ENCODE measurements at places on chromosomes 1 and 21.

DNA sequence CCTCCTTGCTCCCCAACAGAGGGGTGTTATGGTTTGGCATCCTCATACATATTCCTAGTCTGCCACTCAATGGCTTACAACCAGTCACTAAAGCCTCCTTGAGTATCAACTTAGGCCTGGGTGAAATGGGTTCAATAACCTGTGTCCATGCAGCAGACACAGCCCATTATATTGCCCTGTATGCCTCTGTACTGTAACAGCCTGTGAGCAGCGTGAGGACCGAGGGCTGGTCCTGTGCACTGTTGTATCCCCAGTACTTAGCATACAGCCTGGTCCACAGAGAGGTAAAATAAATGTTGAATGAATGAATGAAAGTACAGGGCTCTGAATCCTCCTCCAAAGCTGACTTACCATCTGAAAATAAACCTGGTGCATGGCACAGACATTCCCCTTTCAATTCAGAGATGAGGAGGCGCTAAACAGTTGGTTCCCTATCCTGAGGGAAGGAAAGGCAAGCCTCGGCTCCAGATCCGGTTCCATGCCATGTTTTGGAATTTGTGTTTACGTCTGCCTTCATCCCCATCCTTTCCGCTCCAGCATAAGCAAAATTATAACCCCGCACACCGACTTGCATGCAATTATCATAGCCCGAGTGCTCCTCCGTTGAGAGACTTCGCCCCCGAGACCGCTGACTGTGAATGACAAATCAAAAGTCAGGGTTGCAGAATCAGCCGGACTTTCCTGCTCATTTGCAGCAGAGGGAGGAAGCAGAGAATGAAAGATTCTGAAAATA, 45.0 kb upstream of the DNAJC6 start:
- peak; percentile 25 for DNase-seq

DNA sequence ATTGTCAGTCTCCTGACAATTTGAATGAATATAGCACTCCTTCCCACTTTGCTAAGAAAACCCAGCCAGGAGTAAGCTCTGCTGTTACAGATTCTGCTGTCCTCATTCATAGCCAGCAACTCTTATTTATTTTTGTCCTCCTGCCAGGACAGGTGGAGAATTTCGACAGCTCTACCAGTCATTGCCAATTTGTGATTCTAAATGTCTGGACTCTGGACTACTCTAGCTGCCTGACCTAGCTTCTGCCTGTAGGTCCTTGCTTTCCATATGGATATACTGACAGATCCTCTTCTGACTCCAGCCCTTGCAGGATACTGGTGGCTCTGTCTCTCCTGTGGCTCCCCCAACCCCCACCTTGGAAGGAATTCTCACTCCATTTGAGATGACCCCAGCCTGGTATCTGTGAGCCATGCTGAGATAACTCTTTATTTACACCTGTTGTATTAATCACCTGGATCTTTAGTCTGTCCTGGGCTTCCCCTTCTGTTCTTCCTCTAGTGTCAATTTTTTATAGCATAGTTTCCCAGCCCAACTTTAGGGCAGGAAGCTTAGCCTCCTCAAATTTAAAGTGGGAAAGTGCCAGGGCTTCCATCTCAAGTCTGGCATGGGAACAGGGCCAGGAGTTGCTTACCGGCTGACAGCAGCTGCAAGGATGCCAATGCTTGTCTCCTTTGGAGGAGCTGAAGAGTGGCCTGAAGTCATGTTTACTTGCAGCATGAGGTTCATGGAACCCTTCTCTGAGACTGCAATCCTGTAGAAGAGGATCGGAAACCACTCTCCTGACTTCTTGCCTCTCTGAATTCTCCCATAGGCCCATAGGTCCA, 6.7 kb downstream of the PM20D1 start:
- DNase-seq, result no peak

GRCh38 chr1:232287676-232288569, 342.0 kb downstream of the SIPA1L2 start:
- DNase-seq, result no peak

GRCh38 chr1:195763146-195763906, 844.9 kb downstream of the KCNT2 start:
- DNase-seq, result no peak

GRCh38 chr1:63690966-63691700, 82.7 kb upstream of the ROR1 start:
- DNase-seq, result no peak

DNA sequence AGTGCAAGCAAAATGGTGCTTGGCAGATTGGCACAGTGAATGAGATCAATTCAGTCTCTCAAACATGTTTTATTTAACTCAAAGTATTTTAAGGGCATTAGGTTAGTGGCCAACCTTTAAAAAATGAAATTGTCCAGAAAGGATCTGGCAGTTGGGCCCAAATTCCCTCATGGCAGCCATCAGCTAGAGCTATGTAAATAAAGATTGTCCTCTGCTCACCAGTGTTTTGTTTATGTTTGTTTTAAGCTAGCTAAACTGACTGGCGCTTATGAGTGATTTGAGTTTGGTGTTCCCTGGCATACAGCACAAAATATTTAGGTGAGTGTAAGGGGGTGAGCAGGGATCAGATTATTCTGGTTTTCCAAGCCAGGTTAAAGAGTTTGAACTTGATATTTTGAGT, 18.1 kb downstream of the HDAC1 start:
- DNase-seq, result no peak

DNA sequence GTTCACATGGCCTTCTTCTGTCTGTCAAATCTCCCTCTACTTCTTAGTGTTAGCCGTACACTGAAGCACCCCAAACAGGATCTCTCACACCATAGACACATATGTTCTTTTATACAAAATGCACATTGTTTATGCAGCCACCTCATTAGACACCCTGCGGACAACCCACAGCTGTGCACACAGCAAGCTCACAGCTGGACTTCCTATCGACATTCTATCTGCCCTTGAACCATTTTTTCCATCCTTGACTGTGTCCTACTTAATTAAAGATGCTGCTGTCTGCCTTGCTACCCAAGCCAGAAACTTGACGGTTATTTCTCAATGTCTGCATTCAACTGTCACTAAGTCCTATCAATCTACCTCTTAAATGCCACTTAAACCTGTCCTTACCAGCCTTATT, 3.2 kb upstream of the ZBTB21 start:
- DNase-seq, result no peak

DNA sequence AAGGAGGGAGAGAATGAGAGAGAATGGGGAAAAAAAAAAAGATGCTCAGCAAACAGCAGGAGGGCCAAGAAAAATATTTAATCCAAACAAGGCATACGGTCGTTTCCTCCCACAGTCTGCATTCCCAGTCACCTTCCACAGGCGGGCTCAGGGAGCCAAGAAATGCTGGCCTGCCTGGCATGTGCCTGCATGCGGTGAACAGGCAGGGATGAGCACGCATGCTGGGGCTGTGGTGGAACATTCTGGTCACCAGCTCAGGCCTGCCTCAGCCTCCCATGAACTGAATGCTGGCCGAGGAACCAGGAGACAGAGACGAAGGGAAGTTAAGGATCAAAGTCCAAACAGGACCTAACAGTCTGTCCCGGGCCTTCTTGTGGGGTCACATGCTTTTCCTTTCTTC, 335.3 kb downstream of the ASTN1 start:
- no peak for DNase-seq

DNA sequence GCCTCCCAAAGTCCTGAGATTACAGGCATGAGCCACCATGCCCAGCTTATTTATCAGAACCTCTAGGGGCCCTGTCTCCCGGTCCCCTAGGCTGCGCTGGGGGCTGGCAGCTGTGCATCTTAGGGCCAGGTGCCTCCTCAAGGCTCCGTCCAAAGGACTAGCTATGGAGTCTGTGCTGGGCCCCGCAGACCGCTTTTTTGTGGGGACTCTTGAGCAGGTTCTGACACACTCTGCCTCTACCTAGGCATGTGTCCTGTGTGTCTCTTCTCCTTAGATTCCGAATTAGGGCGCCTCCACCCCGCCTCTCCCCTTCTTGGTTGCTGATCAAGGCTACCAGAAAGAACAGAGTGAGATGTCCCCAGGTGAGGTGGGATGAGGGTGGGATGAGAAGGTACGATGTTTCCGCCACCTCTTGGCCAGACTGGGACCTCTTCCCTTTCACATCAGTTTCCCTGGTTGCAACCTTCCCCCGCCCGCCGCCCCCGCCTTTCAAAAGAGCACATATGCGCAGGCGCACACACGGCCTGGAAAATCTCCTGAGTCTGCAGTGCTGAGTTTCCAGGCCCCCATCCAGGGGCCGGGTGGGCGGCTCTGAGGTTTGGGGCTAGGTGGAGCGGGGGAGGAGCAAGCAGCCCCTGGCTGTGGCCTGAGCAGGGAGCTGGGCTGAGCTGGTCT, 5.0 kb upstream of the PTPN7 start:
- no peak for DNase-seq

DNA sequence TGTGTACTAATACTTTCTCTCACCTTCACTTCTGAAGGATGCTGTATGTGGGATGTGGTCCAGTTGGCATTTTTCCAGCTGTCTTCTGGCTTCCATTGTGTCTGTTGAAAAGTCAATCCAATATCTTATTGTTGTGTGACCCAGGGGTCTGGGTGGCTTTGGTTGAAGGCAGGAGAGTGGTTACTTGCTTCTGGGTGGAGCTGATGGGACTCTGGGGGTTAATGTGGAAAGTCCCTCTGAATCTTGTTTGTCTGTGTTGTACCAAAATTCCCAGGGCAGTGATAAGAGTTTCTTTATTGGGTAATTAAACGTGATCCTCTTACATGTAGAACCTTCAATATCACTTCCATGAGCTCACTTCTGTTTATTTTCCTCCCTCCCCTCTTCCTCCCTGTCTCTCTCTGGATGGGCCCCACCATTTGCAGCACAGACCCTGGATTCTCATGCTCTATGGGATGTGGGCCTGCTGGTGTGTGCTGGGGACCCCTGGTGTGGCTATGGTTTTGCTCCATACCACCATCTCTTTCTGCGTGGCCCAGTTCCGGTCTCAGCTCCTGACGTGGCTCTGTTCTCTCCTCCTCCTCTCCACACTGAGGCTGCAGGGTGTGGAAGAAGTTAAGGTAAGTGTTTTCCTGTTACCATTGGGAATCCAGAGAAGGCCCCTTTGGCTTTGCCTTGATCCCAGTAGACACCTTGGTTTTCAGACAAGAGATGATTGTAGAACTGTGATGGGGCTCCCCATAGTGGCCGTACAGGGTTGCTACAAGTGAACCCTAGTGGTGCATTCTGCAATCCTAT, 71.5 kb downstream of the HHAT start:
- DNase-seq, result peak; percentile 24

DNA sequence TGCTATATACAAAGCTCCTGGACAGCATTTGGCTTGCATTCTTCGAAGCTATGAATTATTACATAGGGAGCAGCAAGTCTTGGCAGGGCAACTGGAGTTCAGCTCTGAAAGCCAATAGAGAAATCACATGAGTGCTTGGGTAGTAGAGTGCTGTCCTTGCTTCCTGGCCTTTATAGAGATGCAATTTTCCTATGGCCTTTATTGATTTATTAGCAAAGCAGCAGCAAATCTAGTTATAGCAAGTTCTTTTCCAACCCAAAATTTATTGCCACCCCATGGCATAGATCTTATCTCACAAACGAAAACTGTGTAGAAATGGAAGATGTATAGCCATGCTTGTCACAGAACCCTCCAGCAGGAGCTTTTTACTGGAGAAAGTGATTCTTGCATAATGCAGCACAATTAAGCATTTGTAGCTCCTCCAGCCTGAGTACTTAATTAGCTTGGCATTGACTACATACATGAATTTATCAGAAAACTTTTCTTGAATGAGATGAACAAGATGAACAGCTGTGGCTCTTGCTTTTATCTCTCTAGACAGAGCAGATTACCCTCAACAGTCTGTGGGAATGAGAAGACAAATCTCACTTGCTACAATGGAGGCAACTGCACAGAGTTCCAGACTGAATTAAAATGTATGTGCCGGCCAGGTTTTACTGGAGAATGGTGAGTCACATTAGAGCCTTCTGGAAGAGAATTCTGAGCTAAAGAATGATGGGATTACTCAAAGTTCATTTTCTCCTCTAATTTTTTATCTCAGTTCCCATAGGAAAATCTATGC, 170.1 kb downstream of the CRB1 start:
- no peak for DNase-seq

GRCh38 chr1:27887215-27888021, 15.1 kb downstream of the THEMIS2 start:
- no peak for DNase-seq

DNA sequence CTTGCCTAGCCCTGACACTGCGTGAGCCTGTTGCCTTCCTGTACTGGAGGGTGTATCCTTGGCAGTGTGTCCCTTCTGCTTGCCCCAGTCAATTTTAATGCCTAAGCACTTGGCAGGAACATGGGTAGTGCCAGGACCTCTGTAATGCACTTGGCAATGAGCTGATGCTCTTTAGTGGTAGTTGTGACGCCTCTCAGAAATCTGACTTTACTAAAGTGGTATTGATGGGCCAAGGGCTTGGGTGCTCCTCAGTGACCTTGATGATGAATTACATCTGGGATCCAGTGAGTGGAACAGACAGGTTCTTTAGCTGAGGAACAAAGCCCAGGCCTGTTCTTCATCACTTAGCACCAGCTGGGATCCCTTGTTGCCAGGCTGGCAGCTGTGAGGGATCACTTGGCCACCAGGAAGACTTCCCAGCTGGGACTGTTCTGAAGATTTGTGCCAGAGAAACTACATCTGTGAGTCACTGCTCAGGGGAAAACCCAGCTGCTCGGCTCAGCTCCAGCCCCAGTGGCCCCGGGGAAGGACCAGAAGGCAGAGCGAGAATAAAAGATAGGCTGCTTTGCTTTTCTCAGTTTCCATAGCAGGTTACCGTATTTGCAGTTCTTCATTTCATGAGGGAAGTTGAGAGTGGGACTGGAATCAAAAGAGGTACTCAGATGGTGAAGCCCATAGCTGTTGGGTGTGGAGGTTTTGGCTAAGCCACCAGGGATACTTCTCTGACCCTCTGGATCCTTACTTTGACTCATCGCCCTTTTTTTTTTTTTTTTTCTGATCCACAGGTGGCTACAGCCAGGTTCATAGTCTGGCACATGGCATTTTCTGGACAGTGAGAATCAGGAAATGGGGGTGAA, 28.5 kb upstream of the KCNA2 start:
- peak; percentile 31 for DNase-seq

GRCh38 chr21:45324489-45325205, 37.0 kb upstream of the POFUT2 start:
- DNase-seq, result no peak

- DNase-seq, result peak; percentile 44
These were observed 129.4 kb downstream of the MRPS6 start for GRCh38 chr21:34202553-34203372.

- no peak for DNase-seq
These were observed 12.8 kb upstream of the CDC42 start for GRCh38 chr1:22039594-22040285.

- DNase-seq, result no peak
These were observed 31.0 kb downstream of the IL12RB2 start for GRCh38 chr1:67338642-67339041.

Measured in substantia nigra (tissue), 51 donors.